ENCODE measurements at places on chromosomes 1 and 21.
A peak's percentile ranks its signal among the peaks of the same experiment; 100 is the strongest.

DNA sequence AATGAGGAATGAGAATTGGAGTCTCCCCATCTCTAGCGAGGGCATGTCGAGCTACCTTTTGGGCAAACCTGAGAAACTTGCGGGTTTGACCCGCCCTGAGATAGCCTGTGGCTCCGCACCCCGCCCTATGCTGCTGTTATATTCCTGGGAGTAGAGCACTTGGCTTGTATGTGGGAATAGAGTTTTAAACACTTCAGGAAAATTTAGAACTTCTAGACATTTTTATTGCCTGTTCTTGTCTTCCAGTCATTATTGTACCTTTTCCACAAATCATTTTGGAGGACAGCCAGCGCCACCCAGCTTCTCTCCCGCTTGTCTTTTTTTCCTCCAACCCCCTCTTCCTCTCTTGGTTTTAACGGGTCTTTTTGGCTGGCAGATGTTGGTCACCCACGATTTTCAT, 738 bp downstream of the GNPAT start:
- DNase-seq: peak; percentile 43

DNA sequence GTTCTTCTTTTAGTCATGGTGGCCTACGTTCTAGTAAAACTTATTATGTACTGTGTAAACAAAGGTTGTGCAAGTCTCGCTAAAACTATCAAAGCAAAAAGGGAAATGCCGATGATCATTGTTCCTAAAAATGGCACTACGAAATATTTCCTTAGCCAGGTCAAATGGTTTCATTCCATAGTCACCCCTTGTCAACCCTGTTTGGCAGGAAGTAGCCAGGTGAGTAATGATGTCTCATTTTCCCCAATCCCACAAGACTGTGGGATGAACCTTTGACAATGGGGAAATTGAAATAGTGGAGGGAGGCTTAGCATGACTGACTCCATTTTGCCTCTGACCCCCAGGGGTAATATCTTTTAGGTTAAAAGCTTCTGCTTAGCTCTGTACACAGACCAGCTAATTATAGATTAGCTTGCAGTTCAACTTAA, 5.6 kb upstream of the REN start:
- no peak for DNase-seq

DNA sequence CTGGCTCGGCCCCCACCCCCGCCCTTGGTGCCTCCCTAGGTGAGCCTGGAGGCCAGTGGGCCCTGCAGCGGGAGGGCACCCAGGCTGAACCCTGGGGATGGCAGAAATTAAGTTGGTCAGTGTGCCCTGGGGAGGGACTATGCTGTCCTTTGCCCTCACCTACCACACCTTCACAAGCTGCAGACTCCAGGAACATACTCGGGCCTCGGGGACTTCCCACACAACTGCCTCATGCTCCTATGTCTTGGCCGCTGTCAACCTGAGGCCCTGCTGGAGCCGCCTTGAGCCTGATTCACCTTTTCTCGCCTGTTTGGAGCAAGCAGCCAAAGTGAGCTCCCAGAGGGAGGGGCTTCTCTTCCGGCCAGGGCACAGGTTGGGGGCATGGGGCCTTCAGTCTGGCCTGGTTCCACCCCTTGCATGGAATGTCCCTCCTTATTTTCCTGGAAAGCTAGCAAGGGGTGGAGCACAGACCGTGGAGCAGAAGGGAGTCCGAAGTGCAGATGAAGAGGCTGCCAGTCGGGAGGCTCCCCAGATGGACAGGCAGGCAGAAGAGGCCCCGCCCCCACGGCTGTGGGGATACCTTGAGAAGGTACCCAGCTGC, 24.7 kb downstream of the KNCN start:
- peak; percentile 72 for DNase-seq

GRCh38 chr1:197312163-197312562, 44.1 kb downstream of the CRB1 start:
- DNase-seq: no peak

DNA sequence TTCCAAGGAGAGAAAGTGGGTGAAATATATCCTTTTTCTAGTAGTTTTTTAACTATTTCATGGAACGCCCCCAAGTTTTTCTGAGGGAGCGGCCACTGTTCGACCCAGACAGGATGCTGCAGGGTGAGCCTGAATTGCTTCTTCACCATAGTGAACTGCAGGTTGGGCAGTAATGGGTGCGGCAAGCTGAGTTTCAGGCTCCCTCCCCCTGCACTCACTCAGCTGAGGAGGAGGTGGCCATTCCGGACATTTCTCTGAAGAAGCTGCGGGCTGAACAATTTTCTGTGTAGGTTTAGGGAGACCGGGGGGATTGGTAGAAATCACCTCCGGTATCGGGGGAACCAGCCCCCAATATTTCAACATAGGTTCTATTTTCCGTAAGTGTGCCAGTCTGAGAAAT, 8.2 kb downstream of the DAP3 start:
- DNase-seq: no peak

DNA sequence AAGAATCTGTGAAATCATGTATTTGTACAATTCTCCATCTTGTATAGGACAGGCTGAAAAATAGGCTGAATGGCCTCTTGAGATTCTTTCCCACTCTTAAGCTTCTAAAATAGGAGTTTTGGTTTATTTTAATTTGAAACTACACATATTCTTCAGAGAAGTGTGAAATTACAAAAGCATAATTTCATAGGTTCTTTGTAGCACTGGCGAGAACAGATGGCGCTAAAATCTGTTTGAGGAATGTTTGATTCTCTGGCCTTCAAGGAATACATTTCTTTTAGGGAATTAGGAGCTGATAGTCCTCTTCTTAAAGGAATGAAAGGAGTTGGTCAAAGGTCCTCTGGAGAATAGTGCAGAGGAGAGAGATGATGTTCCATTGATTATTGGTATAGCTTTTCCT, 44.9 kb downstream of the CC2D1B start:
- no peak for DNase-seq

DNA sequence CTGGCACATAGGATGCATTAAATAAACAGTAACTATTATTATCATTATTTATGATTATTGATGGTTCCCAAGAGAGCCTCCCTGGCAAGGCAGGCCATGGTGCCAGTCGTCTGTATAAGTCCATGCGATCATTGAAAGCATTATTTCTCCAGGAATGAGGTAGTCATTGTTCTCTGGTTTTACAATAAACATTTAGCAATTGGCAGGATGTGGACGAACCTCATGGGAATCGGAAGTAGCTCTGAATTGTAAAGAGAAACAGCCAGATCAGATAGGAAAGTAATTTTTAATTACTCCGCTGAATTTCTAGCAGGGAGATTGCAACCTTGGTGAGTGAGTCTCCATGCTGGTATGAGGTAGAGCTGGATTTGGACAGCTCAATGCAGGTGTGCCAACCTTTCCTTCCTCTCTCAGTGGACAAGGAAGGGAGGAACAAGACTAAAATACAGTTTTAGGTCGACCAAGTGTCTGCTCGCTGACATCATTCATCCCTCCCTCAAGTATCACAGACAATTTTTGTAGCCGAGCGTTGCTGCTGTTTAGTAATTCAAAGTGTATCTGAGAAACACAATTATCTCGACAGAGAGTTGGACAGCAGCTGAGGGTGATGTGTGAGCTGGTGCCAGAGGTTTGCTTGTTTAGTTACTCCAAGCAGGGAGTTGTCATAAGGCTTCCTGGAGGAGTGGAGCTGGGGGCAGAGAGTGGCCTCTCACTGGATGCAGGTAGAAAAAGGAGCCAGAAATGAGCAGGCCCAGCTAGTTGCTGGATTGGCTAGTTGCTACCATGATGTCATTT, 250.8 kb downstream of the KCNJ6 start:
- no peak for DNase-seq

- DNase-seq: no peak
Observed at GRCh38 chr1:18285538-18285924, 177.9 kb downstream of the IGSF21 start.

DNA sequence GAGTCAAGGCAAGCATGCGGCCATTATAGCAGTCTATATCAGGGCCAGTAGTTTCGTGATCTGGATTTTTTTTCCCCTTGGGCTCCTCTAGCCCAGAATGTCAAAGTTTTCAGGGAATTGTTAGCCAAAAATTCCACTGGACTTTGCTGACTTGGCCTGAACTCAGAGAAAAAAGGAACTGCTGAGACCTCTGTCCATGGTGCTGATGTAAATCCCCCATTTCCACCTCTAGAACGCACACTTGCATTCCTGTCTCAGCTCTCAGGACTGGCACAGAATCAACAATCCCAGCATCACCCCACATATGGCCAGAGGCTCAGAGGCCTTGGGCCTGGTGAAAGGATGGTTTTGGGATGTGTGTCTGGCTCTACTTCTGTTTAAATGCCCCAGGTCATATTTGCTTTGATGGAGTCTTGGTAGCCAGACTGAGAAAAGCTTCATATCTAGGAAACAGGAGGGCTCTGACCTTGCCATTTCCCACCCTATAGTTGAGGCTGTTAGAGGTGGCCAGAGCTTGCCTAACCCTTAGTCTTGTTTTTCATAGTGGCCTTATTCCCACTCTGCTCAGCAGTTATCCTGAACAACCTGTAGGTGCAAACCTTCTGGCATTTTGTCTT, 16.9 kb upstream of the EFCAB14 start:
- DNase-seq: no peak

DNA sequence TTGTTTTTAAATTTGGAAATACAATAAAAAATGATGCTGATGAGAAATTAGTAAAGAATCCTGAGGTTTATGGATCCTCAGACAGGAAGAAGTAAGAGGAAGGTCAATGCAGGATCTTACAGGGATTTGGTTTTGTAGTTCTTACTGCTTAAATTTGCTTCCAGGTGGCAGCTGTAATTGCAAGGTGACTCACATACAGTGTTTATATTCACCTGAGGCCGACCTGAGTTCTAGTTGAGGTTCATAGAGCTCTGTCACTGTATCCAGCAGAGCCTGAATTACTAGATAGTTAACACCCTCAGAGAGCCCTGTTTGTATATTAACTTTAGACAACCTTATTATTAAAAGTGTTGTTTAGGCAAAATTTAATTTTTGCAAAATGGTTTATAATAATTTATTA, 1.4 kb upstream of the WDR26 start:
- DNase-seq: no peak

DNA sequence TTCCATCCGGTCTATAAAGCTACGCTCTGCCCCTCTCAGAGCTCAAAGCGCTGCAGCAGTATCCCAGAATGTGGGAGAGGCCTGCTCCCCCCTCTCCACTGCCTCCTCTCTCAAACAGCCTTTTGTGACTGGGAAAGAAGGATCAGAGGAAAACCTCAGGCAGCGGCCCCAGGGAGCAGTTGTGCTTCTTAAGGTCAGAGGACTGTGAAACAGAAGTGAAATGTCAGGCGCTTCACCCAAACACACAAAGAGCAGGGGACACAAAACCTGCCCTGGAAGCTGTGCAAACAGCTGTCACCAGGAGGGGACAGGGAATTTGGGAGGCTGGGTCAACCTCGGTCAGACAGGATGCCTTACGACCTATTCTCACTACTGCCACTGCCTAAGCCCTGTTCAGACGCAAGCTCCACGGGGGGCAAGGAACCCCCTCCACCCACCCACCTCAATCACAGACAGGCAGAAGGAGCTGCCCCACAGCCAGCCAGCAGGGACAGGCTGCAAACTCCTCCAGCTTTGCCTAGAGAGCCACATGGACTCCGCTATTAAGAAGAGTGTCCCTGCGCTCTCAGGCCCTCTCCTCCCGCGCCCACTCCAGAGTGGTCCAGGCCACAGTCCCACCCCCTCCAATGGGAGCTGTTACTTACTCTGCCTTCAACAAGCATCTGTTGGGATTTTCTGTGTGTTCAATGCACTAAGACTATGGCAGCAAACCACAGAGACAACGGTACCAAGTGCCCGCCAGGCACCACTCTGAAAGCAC, 14.6 kb downstream of the SSBP3 start:
- DNase-seq: no peak

DNA sequence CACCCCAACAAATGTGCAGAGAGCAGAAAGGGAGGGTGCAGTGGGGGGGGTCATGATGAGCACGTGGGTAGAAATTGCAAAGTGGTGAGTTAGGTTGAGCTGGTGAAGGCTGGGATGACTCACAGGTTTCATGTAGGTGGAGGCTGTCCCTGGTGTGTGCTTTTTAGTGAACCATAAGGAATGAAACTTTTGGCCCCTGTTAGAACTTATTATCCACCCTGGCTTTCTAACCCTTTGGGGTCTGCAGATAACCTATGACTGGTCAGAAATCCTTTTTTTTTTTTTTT, 46.9 kb downstream of the DOP1B start:
- DNase-seq: no peak

- DNase-seq: no peak
Observed at GRCh38 chr1:48214820-48215219, 7.7 kb upstream of the SLC5A9 start.

DNA sequence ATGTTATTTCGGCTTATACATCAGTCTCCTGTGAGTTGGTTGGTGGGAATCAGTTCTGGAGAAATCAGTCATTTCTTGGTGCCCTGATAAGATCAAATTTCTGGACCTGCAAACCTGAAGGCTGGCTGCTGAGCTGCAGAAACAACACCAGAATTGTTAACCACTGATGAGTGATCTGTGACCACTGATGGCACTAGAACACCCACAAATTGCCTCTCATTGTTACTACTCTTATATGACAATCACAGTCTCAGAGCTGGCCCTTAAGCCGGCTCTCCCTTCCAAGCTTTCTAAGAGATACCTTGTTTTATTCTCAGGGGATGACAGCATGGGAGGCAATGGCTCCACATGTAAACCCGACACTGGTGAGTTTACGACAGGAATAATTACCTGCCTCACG, 1.9 kb downstream of the C1orf162 start:
- no peak for DNase-seq

- no peak for DNase-seq
Observed at GRCh38 chr1:92551916-92552315, 65.2 kb upstream of the GFI1 start.

- DNase-seq: no peak
Observed at GRCh38 chr1:195960580-195960979, 647.7 kb downstream of the KCNT2 start.

DNA sequence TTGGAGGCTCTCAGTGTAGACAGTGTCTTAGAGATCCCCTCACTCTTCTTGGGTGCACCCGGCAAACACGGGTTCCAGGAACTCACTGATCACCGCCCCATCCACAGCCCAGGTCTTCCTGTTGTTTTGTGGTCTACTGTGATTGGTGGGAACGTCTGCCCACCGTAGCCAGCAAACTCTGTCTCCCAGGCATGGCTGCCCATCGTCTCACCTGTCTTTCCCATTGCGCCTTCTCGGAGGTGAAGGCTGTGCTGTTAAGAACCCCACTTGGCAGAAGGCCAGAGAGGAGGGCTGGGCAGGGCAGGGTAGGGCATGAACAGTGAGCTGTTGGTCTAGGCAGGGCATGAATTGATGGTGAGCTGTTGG, 14.1 kb upstream of the KCNA2 start:
- DNase-seq: no peak

GRCh38 chr1:172637522-172637921, 21.4 kb upstream of the FASLG start:
- no peak for DNase-seq

DNA sequence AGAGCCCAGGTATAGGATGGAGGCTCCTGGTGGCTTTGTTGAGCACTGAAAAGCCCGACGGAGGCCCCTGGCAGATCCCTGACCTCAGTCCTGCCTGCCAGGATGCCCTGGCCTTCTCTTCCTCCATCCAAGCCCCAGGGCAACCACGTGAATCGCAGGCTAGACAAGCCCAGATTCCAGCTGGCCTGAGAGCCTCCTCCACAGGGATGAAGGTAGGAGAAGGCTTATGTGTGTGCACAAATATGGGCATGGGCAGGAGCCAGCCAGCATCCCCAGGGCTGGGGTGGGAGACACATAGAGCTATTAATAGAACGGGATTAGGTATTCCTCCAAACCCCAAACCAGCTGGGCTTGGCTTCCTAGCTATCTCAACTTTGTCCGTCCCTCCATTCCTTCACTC, 4.0 kb upstream of the EXTL1 start:
- DNase-seq: no peak

- DNase-seq: no peak
Observed at GRCh38 chr1:82538876-82539275, 738.1 kb downstream of the ADGRL2 start.

- DNase-seq: no peak
Observed at GRCh38 chr1:246020211-246020954, 486.7 kb downstream of the SMYD3 start.
